ENCODE measurements at places on chromosomes 7 and 10. TPM values are rescaled to one million over a fixed set of nuclear protein-coding genes. Genes with fewer than 3 reads are reported as not detected.

The PRLHR gene
- total RNA-seq: not detected

The TMEM60 gene
- total RNA-seq: 13.2 TPM

The OR6V1 gene
- not detected for total RNA-seq

The SVOPL gene
- total RNA-seq: not detected

The CRTAC1 gene
- total RNA-seq: not detected

The PAPOLB gene
- not detected for total RNA-seq

The PRKAG2 gene
- 29.9 TPM for total RNA-seq

The OR6B1 gene
- not detected for total RNA-seq

The ADARB2 gene
- not detected for total RNA-seq

The SMIM30 gene
- 38.1 TPM for total RNA-seq

The UTF1 gene
- not detected for total RNA-seq

The WEE2 gene
- total RNA-seq: not detected

The DYDC2 gene
- not detected for total RNA-seq

The LIPF gene
- total RNA-seq: not detected

The CAV1 gene
- 0.87 TPM for total RNA-seq

The NAT16 gene
- not detected for total RNA-seq

The MACC1 gene
- 2.7 TPM for total RNA-seq

The CALHM2 gene
- total RNA-seq: 93.4 TPM

The ATG9B gene
- total RNA-seq: 3.4 TPM

The PLCE1 gene
- not detected for total RNA-seq

The VIPR2 gene
- not detected for total RNA-seq

The FAM241B gene
- 2.6 TPM for total RNA-seq

The PRPS1L1 gene
- not detected for total RNA-seq

The PNLIPRP3 gene
- total RNA-seq: not detected

The EBLN1 gene
- not detected for total RNA-seq

The C10orf67 gene
- not detected for total RNA-seq

The SH2D4B gene
- not detected for total RNA-seq

The CYTH3 gene
- total RNA-seq: 0.73 TPM

The AGR2 gene
- total RNA-seq: not detected

The HOXA9 gene
- total RNA-seq: not detected

The SPDYE5 gene
- not detected for total RNA-seq

The ITIH2 gene
- total RNA-seq: not detected

The CYP3A7 gene
- not detected for total RNA-seq
